ENCODE measurements at places on chromosomes 13 and 19.
A peak's percentile ranks its signal among the peaks of the same experiment; 100 is the strongest.

DNA sequence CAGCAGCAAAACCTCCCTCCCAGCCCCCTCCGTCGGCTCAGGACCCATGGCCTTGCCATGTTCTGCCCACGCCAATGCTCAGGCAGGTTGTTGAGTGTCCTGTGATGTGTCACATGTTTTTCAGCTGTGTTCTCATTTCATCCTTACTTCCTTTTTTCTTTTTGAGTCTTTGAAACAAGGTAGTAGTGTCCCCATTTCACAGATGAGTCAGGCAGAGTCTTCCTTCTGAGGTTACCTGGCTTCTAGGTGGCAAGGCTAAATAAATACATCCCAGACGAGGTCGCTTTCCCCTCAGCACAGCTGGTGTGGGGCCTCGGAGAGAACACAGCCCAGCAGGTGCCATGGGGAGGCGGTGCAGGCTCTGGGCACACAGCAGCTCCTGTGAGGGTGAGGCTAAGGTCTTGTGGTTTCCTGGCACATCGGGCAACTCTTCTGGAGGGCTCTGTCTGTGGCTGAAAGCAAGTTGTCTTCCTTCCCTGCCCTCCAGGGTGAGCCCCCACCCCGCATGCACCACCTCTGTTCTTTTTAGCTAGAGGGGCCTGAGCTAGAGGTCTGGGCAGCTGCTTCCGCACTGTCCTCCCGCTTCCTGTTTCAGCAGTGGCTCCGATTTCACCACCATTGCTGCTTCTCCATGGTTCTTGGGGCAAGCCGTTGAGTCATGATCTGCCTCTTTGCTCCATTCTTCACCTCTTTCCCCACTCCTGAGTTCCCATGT is 15.1 kb downstream of the PRAM1 start:
- DNase-seq: no peak

GRCh38 chr13:40520916-40521315 is 145.5 kb downstream of the FOXO1 start:
- DNase-seq: no peak

GRCh38 chr13:113917096-113917495 is 53.2 kb upstream of the GAS6 start:
- no peak for DNase-seq

- no peak for DNase-seq
Measured at GRCh38 chr19:17829855-17830566, 8.7 kb upstream of the INSL3 start.

DNA sequence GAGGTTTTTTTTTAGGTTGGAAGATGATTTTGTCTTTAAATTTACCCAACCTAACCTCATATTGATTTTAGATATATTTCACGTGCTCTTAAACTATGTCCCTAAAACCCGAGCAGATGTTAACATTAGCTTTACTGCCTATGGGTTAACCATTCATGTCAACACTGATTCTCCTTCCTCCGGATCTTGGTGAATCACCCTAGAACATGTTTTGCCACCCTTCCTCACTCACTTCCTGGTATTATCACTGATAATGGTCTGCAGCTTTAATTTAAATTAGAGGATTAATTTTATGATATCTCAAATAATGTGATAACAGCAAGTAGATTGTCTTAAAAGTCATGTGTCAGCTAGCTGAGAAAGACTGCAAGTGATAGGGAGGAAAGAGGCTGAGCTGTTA is 31.9 kb downstream of the HTR2A start:
- no peak for DNase-seq

DNA sequence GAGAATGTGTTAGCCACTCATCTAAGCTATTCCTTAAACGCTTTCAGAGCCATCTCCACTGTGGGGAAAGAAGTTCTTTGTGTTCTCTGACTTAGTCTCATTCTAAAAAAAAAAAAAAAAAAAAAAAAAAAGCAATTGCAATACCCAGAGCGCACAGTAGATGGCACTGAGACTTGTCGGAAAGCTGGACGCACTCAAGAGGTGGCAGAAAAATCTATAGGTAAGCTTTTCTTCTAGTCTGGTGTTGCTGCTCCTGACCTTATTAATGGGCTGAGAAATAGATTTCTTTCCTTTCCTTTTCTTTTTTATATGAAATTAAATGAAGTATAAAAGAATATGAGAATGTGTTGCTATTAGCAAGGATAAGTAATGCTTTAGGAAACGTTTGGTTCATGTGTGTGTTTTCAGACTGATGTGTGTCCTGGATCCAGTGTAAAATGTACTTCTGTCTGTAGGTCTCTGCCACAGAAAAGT is 4.7 kb upstream of the GJB2 start:
- peak; percentile 16 for DNase-seq

GRCh38 chr19:10871711-10872545 is 575 bp downstream of the CARM1 start:
- DNase-seq: no peak

GRCh38 chr13:23909606-23910005 is 12.3 kb upstream of the C1QTNF9B start:
- DNase-seq: no peak

DNA sequence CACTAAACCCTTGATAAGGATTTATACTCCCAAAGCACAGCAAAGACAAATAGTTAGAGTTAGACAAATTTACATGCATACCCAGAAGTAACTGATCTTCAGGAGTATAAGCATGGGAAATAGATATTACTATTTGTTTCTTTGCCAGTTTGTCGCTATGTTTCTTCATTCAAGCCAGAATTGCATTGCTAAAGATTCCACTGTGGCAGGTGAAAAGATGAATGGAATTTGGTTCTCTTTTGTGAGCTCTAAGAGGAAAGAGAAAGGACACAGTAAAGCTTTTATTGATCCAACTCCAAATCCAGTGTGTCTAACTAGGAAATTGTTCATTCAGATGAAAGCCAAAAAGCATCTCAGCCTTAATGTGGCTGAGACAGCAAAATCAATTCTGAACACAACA is 292.3 kb upstream of the SPRY2 start:
- no peak for DNase-seq

- DNase-seq: peak; percentile 52
Measured at GRCh38 chr13:105920370-105920769, 615.1 kb downstream of the EFNB2 start.

DNA sequence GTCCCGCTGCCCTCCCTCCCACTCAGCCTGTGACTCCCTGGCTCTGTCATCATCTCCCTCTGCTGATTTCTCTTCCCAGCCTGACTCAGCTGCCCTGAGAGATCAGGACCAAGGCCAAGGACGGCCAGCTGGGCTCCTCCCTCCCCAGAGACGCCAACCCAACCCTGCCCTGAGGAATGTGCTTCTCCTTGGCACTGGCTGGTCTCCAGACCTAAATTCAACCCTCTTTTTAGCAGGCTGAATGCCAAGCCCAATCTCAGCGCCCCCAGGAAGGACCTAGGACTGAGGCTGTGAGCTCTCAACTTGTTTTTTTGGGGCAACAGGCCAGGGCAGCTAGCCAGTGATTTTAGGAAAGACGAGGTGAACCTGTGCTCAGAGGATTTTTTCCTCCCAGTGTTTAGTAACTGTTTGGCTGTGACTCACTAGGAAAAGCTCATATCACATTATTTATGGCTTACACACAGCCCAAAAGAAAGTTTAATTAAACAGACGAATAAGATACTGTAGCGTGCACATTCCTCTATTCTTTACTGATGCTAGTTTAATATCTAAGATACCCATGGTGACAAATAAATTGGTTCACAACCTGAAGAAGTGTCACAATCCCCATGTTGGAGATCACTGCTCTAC is 7.4 kb upstream of the IGFL1 start:
- no peak for DNase-seq

DNA sequence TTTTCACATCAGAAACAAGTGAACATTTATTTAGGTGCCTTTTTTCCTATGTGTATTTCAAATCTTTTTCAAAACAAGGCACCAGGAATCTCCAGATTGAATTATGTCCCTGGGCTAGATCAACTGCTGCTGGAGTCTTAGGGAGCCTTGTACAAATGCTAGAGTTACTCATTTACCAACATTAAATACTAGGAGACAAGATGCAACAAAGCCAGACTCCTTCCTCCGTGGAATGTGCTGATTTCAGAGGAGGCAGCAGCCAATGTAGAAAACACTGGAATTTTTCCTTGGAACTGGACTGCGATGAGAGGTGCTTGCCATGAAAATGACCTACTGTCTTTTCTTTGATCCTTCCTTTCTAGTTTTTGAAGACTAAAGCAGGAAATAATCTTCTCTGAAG is 1514.7 kb upstream of the MIR17HG start:
- no peak for DNase-seq

GRCh38 chr13:80083853-80084676 is 256.9 kb downstream of the SPRY2 start:
- DNase-seq: peak; percentile 94

- no peak for DNase-seq
Measured at GRCh38 chr13:37665420-37665819, 66.9 kb upstream of the POSTN start.

GRCh38 chr13:109412283-109412901 is 374.0 kb downstream of the IRS2 start:
- DNase-seq: no peak

GRCh38 chr19:21603431-21604231 is 98.2 kb downstream of the ZNF429 start:
- no peak for DNase-seq

DNA sequence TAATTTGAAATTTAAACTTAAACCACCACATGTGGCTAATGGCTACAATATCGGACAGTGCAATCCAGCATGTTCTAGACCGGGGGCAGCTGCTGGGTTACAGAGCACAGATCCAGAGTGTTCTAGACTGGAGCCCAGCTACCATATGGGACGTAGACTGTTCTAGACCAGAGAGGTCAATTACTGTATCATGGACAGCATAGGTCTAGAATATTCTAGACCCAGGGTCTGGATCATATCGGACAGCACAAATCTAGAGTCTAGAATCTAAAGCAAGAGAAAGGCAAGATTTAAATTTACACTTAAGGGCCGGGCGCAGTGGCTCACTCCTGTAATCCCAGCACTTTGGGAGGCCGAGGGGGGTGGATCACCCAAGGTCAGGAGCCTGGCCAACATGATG is 37.9 kb downstream of the CELF5 start:
- no peak for DNase-seq

DNA sequence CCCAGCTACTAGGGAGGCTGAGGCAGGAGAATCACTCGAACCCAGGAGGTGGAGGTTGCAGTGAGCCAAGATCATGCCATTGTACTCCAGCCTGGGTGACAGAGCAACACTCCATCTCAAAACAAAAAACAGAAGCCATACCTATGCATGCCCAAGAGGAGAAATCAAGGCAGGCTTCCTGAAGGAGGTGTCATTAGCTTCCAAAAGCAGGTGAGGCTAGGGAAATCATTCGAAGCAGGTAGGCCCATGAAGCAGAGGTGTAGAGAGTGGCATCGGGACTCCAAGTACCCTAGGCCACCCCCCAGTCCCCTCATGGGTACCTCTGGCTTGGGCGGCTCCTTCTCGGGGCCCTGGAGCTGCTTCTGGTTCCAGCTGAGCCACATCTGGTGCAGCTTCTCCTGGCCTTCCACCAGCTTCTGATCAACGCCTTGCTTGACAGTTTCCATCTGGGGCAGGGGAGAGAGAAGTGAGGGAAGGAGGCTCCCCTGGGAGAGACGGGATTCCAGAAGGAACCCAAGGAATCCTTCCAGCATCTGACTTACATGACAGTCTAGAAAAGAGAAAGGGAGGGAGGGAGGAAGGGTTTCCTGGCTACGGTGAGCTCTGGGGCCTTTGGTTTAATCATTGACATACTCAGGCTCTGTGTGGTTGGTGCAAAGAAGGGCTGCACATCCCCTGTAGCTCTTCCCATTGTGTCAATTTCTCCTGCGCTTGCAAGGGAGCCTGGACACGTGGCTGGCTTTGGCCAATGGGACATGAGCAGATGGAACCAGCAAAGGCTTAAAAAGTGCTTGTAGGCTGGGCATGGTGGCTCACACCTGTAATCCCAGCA is 13.1 kb upstream of the TICAM1 start:
- DNase-seq: no peak

DNA sequence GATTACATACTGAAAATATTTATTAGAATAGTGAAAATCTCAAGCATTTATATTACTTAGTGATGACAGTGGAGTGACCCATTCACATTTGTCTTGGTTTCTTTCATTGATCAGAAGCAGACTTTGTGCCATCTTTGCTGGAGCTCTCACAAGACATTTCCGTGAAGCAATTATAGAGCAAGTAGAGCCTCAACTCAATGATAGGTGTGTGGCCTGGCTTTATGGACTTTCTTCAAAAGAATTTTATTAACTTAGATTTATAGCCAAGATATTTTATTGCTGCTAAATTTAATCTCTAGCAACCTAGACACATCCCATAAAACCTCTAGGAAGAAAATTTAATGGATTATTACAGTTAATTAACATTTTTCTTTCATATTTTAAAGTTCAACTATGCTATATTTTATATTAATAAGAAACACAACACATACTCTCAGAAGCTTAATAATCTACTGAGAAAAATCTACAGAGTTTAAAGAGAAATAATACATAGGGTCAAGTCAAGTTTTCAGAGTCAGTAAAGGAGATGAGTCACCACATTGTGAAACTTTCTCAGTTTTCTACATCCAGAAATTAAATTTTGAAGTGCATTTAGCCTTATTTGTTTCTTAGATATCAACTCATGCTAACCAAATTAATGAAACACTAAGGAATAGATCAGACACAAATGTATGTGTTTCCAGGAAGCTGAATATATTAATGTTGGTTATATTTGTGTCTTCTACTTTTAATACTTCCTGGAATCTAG is 160.5 kb downstream of the LACC1 start:
- no peak for DNase-seq

DNA sequence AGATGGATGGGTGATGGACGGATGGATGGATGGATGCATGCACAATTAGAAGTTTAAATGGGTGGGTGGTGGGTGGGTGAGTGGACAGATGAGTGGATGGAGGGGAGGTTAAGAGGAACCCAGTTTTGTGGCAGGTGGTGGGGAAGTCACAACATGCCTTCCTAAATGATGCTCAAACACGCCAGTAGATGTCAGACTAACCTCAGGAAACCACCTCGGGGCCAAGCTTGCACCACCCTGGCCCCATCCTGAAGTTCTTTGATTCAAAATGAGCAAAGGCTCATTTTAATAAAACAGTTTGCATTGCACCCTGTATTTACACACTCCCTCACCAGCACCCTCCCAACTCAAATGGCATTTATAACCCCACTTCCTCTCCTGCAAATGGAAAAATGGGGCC is 91.4 kb upstream of the CACNA1A start:
- no peak for DNase-seq

GRCh38 chr13:36362251-36362650 is 16.1 kb upstream of the SPART start:
- DNase-seq: no peak

DNA sequence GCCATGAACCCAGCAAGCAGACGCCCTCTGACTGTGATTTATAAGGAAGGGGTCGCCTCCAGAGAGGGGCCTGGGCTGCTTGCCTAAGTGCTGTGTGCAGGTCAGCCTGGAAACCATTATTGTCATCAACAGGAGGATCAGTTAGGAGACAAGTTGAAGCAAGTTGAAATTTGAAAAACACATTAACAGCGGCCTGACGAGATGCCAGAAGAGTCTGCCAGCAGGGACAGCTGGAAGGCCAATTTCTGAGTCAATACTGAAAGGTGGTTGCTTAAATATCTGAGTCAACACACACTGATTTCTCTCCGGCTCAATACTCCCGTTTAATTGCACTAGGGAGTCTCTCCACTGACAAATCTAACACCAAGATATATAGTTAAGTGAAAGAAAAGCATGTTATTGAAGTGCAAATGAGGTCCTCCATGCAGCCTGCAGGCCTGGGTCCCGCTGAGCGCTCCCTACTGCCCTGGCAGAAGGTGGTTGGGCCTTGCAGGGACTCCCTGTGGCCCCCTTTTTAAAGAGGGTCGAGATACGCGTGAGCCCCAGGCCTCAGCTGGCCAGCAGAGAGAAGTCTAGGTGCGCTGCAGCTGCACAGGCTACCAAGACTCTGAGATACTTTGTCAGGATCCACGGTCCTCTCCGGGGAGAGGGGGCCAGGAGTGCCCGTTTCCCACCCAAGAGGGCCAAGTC is 91.1 kb downstream of the RNASEH2B start:
- DNase-seq: peak; percentile 40

GRCh38 chr13:32261567-32261966 is 53.6 kb downstream of the ZAR1L start:
- peak; percentile 23 for DNase-seq
